Prostate gland (tissue), 2 donors: ENCODE measurements at places on chromosomes 1 and 21. TPM values are rescaled to one million over a fixed set of nuclear protein-coding genes. Genes with fewer than 3 reads are reported as not detected.

The ELAPOR1 gene
- total RNA-seq, result 621 TPM

The DIO1 gene
- total RNA-seq, result not detected

The CELA2B gene
- 1.1 TPM for total RNA-seq

The BNIPL gene
- total RNA-seq, result 14.8 TPM

DNA sequence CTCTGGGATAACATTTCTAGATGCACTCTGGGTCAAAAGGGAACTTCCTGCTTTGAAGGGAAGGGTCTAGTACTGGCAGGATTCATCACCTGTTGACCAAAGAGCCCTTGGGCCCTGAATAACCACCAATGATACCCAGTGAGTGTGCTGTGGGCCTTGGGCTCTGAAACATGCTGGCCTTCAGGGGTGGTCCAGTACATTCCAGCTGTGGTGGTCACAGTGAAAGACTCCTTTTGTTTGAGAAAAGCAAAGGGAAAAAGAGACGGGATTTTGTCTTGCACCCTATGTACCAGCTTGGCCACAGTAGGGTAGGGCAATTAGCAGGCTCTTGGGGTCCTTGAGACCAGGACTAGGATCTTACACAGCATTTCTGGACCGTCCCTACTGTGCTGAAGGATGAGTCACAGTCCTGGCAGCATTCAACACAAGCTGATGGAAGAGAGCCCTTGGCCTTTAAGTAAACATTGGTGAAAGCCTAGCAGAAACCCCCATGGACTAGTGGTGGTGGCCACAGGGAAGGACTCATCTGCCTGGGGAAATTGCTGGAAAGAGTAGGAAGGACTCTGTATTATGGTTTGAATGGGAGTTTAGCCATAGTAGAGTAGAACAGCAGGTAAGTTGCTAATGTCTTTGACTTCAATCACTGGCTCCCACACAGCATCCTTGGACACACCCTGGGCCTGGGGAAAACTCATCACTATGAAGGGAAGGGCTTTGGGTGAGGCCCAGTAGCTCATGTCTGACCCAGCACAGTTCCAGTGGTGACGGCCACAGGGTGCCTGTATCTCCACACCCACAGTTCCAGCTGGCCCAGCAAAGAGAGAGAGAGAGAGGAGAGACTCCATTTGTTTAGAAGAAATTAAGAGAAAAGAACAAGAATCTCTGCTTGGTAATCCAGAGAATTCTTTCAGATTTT lies 87.5 kb downstream of the COL24A1 start:
- H3K36me3 ChIP-seq, result no peaks in the 10 kb centered on the region
- H3K4me3 ChIP-seq, result no peak overlapping the region
- no peak for DNase-seq
- H3K27ac ChIP-seq, result no peak overlapping the region

- no peaks in the 10 kb centered on the region for H3K4me1 ChIP-seq
- no peak for DNase-seq
- no peak overlapping the region for H3K4me3 ChIP-seq
- H3K27me3 ChIP-seq, result no peaks in the 10 kb centered on the region
- no peaks in the 10 kb centered on the region for H3K36me3 ChIP-seq
Measured at GRCh38 chr1:112141923-112142322, 152.5 kb upstream of the KCND3 start.

DNA sequence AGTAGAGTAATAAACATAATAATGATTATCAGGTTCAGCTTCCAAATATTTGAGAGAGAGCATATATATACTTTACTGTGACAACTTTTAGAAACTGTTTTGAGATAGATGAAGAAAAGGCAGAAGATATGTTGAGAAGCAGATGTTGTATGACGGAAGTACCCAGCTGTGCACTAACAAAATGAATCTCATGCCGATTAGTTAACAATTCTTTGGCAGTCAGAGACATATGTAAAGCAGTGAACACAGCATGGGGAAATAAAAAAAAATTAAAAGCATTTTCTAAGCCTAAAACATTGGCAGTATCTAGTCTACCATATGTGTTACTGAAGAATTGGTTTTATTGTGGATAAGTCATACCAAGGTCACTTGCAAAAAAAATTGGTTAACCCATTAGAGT lies 51.8 kb downstream of the MAGI3 start:
- H3K27ac ChIP-seq, result no peak overlapping the region
- no peak overlapping the region for H3K4me3 ChIP-seq
- H3K36me3 ChIP-seq, result no peaks in the 10 kb centered on the region
- no peak for DNase-seq

GRCh38 chr1:16971341-16972188 lies 8.9 kb downstream of the MFAP2 start:
- no peak overlapping the region for H3K27ac ChIP-seq
- no peaks in the 10 kb centered on the region for H3K4me1 ChIP-seq
- DNase-seq, result no peak
- peaks cover 2% of the 10 kb centered on the region for H3K36me3 ChIP-seq
- H3K4me3 ChIP-seq, result no peak overlapping the region

DNA sequence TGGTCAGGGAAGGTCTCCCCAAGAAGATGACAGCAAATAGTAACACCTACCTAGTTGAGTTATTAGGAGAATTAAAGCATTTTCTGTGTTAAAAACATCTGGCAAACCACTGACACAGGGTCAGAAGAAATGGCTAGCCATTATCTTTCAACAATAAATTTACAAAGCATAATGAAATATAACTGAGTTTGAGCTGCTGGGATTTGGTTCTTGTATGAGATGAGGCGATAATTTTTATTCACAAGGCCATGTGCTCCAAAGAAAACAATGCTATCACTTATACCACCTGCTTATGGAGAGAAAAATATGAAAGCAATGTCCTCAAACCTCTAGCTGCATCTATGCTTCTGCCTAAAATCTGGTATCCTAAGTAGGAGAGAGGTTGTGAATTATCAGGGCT lies 202.3 kb downstream of the CRB1 start:
- no peaks in the 10 kb centered on the region for H3K36me3 ChIP-seq
- no peak overlapping the region for H3K27ac ChIP-seq
- H3K27me3 ChIP-seq, result no peaks in the 10 kb centered on the region
- no peak for DNase-seq
- H3K4me3 ChIP-seq, result no peak overlapping the region
- H3K4me1 ChIP-seq, result no peaks in the 10 kb centered on the region

DNA sequence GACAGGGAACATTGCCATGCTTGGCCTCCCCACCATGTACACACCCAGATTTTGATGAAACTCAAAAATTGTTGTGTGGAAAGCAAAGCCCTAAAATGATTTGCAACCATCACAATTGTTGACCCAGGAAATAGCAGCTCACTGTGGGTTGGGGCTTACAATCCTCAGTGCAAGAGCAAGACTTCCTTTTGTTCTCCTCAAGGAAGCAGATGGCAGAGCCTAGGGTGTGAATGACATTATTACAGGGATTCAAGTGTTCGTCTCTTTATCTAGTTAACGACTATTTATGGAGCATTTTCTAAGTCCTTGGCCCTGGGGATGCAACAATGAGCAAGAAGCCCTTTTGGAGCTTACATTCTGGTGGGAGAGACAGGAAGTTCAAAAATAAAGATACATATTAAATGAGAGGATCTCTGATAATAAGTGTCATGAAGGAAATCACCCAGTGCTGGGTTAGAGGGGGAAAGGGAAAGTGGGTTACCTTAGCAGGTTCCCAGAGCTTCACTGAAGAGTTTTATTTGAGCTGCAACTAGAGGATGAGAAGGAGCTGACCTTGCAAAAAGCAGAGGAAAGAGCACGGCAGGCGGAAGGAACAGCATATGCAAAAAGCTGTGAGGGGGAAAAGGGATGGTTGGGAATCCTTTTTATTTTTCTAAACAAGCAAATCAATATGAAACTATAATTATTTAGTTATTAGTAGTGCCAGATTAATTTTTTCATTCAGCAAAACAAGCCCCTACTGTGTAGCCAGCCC lies 38.5 kb upstream of the ID3 start:
- H3K27me3 ChIP-seq, result no peaks in the 10 kb centered on the region
- H3K36me3 ChIP-seq, result no peaks in the 10 kb centered on the region
- no peak overlapping the region for H3K27ac ChIP-seq
- no peak overlapping the region for H3K4me3 ChIP-seq

GRCh38 chr21:15249285-15249993 lies 184.6 kb upstream of the NRIP1 start:
- DNase-seq, result no peak
- no peaks in the 10 kb centered on the region for H3K36me3 ChIP-seq
- H3K4me3 ChIP-seq, result no peak overlapping the region
